B cell (primary cell): ENCODE measurements at places on chromosomes 13 and 19. TPM values are rescaled to one million over a fixed set of nuclear protein-coding genes. Genes with fewer than 3 reads are reported as not detected.

CEACAM4 gene
- polyA plus RNA-seq = 0.34 TPM in 1 of 2 replicates, not detected in the other

- peak overlapping the region; percentile 90 for H3K4me3 ChIP-seq
- H3K4me1 ChIP-seq = peaks cover 26% of the 10 kb centered on the region
- DNase-seq = peak; percentile 97
- no peaks in the 10 kb centered on the region for H3K27me3 ChIP-seq
- no peaks in the 10 kb centered on the region for H3K36me3 ChIP-seq
- peak overlapping the region; percentile 95 for H3K27ac ChIP-seq
These were observed 480 bp upstream of the KLF16 start for GRCh38 chr19:1863638-1864479.

DNA sequence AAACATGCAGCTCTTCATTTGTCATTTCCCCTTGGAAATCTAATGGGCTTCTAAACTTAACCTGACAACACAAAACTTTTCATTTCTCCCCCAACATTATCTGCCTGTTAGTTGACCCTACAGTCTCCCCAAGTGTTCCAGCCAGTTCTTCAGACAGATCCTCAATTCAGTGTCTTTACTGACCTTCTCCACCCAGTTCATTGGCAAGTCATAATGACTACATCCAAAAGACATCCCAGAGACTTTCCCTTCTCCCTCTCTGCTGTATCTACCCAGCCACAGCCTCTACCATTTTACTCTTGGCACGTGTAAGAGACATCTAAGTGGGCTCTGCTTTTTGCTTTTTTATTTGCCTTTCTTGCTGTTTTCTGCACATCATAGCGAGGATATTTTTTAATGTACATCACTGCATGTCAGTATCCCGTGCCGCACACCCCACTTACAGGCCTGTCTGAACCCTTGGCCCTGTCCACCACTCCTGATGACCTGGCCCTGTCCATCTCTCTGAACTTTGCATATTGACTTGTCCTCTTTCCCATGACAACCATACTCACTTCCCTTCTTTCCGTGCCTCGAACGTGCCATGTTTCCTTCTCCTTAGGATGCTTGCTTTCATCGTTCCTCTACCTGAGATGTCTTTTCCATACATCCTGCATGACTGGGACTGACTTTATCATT lies 391.9 kb downstream of the IRS2 start:
- H3K4me1 ChIP-seq = no peaks in the 10 kb centered on the region
- H3K36me3 ChIP-seq = no peaks in the 10 kb centered on the region
- H3K27me3 ChIP-seq = no peaks in the 10 kb centered on the region
- DNase-seq = no peak

- H3K27me3 ChIP-seq = no peaks in the 10 kb centered on the region
- peaks cover 40% of the 10 kb centered on the region for H3K4me1 ChIP-seq
- no peak for DNase-seq
These were observed 27.1 kb downstream of the LNX2 start for GRCh38 chr13:27593267-27593666.

DNA sequence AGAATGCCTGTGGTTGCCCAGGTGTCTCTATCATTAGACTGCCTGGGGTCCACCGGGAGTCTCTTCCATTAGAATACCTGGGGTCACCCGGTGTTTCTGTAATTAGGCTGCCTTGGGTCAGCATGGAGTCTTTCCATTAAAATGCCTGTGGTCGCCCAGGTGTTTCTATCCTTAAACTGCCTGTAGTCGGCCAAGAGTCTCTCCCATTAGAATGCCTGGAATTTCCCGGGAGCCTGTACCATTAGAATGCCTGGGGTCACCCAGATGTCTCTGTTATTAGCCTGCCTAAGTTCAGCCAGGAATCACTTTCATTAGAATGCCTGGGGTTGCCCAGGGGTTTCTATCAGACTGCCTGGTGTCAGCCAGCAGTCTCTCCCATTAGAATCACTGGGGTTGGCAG lies 1492.8 kb downstream of the UQCRFS1 start:
- H3K27me3 ChIP-seq = no peaks in the 10 kb centered on the region
- H3K36me3 ChIP-seq = no peaks in the 10 kb centered on the region
- no peak for DNase-seq
- H3K27ac ChIP-seq = no peak overlapping the region

GRCh38 chr13:72204291-72204690 lies 337.3 kb upstream of the DACH1 start:
- DNase-seq = no peak
- H3K27ac ChIP-seq = no peak overlapping the region
- no peaks in the 10 kb centered on the region for H3K27me3 ChIP-seq

DNA sequence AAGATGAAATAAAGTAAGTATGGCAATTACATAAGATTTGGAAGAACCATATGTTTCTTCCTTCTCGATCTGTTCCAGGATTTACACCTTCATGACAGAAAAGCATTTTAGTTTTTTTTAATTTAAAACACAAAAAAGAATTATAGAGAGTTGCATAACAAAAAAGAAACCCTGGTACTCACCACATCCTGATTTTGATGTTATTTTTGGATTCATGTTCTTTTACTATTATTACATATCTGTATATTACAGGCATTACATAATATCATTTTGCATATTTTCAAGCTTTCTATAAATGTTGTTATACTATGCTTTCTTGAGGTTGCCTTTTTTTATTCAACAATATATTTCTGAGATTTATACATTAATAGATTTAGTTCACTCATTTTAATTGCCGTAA lies 6.7 kb upstream of the KATNAL1 start:
- H3K36me3 ChIP-seq = no peaks in the 10 kb centered on the region
- no peak overlapping the region for H3K27ac ChIP-seq
- DNase-seq = no peak
- peaks cover 44% of the 10 kb centered on the region for H3K4me1 ChIP-seq
- no peaks in the 10 kb centered on the region for H3K27me3 ChIP-seq

GRCh38 chr13:38606699-38607535 lies 80.0 kb upstream of the FREM2 start:
- no peaks in the 10 kb centered on the region for H3K4me1 ChIP-seq
- no peak for DNase-seq
- no peaks in the 10 kb centered on the region for H3K36me3 ChIP-seq
- H3K27ac ChIP-seq = no peak overlapping the region
- H3K27me3 ChIP-seq = no peaks in the 10 kb centered on the region

DNA sequence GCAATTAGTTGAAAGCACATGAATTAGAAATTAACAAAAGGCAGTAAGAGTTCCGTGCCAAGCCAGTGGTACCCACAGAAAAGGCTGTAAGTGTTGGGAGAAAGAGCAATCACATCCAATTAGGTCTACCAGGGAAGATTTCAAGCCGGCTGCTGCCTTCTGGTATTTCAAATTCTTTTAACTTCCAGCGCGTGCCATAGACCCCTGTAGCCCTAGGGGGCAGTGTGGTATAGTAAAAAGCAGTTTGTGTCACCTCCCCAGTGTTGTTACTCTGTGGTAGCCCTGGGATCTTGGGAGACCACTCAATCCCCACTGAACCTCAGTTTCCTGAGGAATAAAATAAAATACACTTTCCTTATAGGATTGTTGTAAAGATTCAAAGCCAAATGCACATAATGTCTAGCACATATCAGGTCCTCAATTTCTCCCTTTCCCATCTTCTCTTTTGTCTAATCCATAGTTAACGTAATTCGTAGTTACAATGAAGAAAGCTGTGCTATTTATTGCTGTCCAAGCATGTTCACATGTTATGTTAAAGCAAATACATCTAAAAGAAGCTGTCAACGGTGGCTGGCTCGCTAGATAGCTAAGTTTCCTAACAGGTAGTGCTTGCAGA lies 230.2 kb downstream of the TDRD3 start:
- H3K36me3 ChIP-seq = no peaks in the 10 kb centered on the region
- no peak for DNase-seq
- H3K4me1 ChIP-seq = no peaks in the 10 kb centered on the region
- H3K27ac ChIP-seq = no peak overlapping the region
- H3K27me3 ChIP-seq = no peaks in the 10 kb centered on the region
- no peak overlapping the region for H3K4me3 ChIP-seq

DNA sequence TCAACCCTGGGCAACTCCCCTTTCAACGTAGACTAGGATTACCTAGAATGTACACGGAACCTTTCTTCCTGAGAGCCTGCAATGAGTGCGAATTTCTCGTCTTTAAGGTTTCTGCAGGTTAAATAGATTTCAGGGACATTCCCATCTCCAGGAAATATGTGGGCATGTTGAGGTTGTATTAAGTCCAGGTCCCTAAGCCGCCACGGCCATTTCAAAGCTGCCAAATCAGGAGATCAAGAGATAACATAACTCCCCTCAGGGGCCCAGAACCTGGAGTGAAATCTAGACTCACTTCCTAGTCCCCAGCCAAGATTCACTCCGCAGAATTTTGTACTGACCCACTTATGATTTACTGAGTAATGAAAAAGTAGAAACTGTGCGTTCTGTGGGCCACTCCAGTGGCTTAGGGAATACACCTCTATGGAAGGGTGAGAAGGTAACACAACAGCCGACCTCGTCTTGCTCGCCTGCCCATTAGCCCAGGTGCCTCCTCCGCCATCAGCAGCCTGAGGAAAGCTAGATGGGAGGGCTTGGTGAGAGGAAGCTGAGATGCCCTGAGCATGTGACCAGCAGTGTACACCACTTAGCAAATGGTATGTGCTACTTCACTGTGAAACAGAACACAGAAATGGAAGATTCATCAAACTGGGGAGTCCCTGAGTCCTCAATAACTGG lies 98.5 kb upstream of the SOX1 start:
- DNase-seq = no peak
- H3K4me3 ChIP-seq = no peak overlapping the region
- no peaks in the 10 kb centered on the region for H3K36me3 ChIP-seq
- no peak overlapping the region for H3K27ac ChIP-seq
- H3K27me3 ChIP-seq = no peaks in the 10 kb centered on the region

- H3K4me1 ChIP-seq = peaks cover 21% of the 10 kb centered on the region
- H3K4me3 ChIP-seq = no peak overlapping the region
- no peak for DNase-seq
- no peaks in the 10 kb centered on the region for H3K36me3 ChIP-seq
- H3K27ac ChIP-seq = no peak overlapping the region
These were observed 7.7 kb downstream of the IRF2BP1 start for GRCh38 chr19:45878043-45878794.

GRCh38 chr13:98761126-98761985 lies 8.9 kb upstream of the SLC15A1 start:
- H3K27me3 ChIP-seq = no peaks in the 10 kb centered on the region
- no peak overlapping the region for H3K4me3 ChIP-seq
- no peaks in the 10 kb centered on the region for H3K4me1 ChIP-seq
- H3K36me3 ChIP-seq = no peaks in the 10 kb centered on the region
- no peak overlapping the region for H3K27ac ChIP-seq
- DNase-seq = no peak

DNA sequence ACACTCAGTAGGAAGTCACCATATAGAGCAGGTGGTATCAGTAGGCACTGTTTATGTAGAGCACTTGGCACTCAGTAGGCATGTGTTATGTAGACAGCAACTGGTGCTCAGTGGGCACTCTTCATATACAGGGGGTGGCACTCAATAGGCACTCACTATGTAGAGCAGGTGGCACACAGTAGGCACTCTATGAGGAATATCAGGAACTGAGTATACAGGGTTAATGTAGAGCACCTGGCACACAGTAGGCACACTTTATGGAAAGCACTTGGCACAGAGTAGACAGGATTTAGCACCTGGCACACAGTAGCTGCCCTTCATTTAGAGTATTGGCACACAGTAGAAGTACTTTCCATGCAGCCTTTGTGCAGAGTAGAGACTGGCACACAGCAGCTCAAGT lies 1.1 kb upstream of the CYP4F3 start:
- H3K36me3 ChIP-seq = no peaks in the 10 kb centered on the region
- no peak overlapping the region for H3K27ac ChIP-seq
- H3K4me3 ChIP-seq = no peak overlapping the region
- no peak for DNase-seq
- peaks cover 25% of the 10 kb centered on the region for H3K27me3 ChIP-seq
- peaks cover 3% of the 10 kb centered on the region for H3K4me1 ChIP-seq

DNA sequence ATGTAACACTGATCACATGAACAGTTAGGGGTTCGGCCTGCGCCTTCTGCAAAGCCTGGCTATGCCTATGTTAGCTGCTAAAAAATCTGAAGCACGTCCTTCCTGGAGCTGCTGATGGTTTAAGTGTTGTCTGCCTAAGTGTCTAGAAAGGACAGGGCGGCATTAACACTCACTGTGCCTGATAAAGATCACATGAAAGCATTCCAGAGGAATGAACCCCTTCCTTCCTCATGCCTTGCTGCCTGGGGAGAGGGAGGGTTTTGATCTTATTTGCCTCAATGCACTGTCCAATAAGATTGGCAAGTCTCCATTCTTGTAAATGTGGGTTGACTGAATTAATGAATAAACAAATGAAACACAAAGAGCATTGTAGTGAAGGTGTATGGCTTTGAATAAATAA lies 5.2 kb downstream of the DOCK9 start:
- DNase-seq = no peak
- H3K27ac ChIP-seq = no peak overlapping the region
- H3K36me3 ChIP-seq = no peaks in the 10 kb centered on the region
- H3K4me1 ChIP-seq = peaks cover 5% of the 10 kb centered on the region
- no peak overlapping the region for H3K4me3 ChIP-seq
- H3K27me3 ChIP-seq = no peaks in the 10 kb centered on the region

- H3K27ac ChIP-seq = no peak overlapping the region
- no peak overlapping the region for H3K4me3 ChIP-seq
- peak; percentile 54 for DNase-seq
- H3K4me1 ChIP-seq = peaks cover 11% of the 10 kb centered on the region
- no peaks in the 10 kb centered on the region for H3K27me3 ChIP-seq
These were observed 4.2 kb downstream of the ADPRHL1 start for GRCh38 chr13:113448885-113449692.

DNA sequence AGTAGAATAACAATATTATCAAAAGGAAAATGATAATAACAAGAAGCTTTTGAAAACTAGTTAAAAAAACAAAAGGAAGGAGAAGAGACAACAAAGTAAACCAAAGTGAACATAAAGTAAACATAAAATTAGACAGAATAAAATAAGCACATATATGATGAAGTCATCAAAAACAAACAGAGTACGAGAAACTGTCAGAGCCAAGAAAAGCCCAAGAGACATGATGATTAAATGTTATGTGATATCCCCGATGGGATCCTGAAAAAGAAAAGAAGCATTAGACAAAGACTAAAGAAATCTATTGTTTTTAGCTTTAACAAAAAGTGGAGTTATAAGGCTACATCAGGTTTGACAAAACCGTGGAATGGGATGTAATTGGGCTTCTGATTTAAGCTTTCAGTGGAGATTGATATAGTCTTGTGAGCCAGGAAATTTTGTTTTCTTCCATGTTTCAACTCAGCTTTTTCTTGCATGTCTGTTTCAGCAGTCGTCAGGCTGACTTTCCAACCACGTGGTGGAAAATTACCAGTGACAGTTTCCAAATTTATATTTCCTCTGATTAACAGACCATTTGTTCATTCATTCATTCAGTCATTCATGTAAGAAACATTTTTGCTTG lies 64.9 kb downstream of the KL start:
- no peaks in the 10 kb centered on the region for H3K4me1 ChIP-seq
- no peak overlapping the region for H3K4me3 ChIP-seq
- no peaks in the 10 kb centered on the region for H3K27me3 ChIP-seq
- DNase-seq = no peak
- no peaks in the 10 kb centered on the region for H3K36me3 ChIP-seq
- H3K27ac ChIP-seq = no peak overlapping the region

DNA sequence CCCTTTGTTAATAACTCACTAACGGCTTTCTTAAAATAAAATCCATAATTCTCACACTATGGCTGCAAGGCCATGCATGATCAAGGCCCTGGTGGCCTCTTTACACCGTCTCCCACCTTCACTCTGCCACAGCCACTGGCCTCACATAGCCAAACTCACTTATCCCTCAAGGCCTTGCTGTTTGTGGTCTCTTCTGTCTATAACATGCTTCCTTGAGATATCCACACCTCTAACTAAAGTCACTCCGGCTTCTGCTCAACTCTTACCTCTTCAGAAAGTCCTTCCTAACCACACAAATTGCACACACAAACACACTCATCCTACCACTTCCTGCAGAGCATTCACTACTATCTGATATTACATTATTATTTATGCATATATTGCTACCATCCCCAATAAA lies 262.5 kb downstream of the DIAPH3 start:
- H3K4me1 ChIP-seq = no peaks in the 10 kb centered on the region
- no peaks in the 10 kb centered on the region for H3K27me3 ChIP-seq
- DNase-seq = no peak
